ENCODE measurements at places on chromosomes 5 and 9. TPM values are rescaled to one million over a fixed set of nuclear protein-coding genes. Genes with fewer than 3 reads are reported as not detected.

The DBH gene
- total RNA-seq, result not detected

The C5orf63 gene
- 2.4 TPM for total RNA-seq

The PAIP2 gene
- total RNA-seq, result 66.0 TPM

The GABRB2 gene
- total RNA-seq, result not detected

The TSLP gene
- not detected for total RNA-seq

The UAP1L1 gene
- 13.1 TPM for total RNA-seq

The BARHL1 gene
- not detected for total RNA-seq

GRCh38 chr9:35882263-35882848 lies 12.2 kb upstream of the OR13J1 start:
- DNase-seq, result peak; percentile 85

- DNase-seq, result no peak
These were observed 169.6 kb downstream of the SLC24A2 start for GRCh38 chr9:19619221-19619620.

DNA sequence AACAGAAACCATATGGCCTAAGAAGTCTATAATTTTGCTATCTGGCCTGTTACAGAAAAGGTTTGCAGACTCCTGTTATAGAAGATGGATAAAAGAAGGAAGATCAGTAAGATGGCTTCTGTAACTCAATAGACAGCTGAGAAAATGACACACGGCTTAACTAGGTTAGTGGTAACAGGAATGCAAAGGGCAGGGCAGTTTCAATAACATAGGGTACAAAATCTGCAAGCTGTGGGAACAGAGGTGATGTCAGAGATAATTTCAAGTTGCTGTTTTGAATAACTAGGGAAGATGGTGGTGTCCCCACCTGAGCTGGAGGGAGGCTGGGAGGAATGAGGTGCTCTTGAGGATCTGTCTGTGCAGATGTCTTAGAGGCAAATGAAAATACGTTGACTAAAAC lies 106.5 kb downstream of the GLIS3 start:
- DNase-seq, result no peak

DNA sequence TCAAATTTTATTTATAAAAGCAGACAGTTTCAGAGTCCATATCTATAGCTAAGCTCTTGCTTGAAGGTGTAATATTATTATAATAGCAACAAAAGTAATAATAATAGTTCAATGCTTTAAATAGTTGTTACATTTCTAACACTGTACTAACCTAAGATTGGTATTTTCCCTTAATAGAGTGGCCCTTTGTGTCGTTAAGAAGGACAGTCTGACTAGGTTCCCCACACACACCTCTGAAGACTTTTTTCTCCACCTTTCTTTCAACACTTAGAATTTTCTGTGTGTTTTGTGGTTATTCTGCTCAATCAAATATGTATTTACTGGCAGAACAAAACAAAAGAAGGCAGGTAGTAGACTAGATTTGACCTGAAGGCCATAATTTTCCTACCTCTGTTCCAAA lies 223.2 kb upstream of the ACO1 start:
- DNase-seq, result no peak

GRCh38 chr9:97848480-97849237 lies 4.4 kb upstream of the FOXE1 start:
- peak; percentile 17 for DNase-seq

GRCh38 chr9:35932735-35933134 lies 23.4 kb downstream of the SPAAR start:
- DNase-seq, result no peak

- DNase-seq, result no peak
These were observed 283.8 kb downstream of the NTRK2 start for GRCh38 chr9:84953252-84953773.

DNA sequence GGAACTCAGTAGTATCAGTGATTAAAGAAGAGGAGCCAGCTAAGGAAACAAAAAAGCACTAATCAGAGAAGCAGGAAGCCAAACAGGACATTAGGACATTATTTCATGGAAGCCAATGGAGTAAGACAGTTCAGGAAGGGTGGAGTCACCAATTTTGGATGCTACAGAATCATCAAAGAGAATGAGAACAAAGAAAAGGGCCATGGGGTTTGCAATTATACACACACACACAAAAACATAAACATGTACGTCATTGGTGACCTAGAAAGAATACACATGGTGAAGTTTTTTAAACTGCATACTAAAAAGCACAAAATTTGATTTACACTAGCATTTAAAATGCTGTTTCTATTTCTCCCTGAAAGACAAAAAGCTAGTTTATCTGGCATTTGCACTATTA lies 96.8 kb upstream of the MRPS30 start:
- DNase-seq, result no peak

DNA sequence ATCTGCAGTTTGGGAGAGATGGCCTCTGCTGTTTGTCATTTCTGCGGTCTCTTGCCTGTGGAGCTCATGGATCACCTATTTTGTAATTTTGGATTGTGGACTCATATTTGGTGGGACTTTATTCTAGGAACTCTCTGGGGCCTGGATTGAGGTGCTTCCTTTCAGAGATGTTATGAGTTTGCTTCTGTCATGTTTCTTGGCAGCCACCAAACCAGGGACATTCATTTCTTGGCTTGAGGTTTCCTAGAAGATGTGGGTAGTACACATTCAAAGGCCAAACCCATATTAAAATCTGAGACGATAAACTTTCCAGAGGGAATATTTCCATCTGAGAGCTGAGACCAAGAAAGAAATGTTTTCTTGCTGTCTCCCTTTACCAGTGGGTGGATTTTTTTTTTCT lies 37.2 kb upstream of the GADD45G start:
- DNase-seq, result no peak

- DNase-seq, result peak; percentile 24
These were observed 14.1 kb downstream of the POLR3G start for GRCh38 chr5:90488791-90489190.

DNA sequence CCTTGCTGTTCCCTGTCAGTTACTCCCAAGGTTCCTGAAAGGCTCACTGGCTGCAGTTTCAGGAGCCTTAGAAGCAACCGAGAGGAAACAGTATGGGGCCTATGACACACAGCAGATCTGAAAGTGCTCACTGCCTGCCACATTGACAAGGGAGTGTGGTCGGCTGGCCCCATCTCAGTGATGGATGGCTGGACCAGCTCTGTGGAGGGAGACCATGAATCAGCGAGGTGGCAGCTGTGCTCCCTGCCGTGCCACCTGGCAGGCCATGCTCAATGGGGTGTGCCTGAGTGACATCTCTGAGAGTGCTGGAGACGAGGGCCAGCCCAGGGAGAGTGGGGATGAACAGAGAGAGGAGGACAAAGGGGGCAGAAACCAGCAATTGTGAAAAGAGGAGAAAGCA lies 49.1 kb downstream of the DOCK2 start:
- DNase-seq, result no peak

DNA sequence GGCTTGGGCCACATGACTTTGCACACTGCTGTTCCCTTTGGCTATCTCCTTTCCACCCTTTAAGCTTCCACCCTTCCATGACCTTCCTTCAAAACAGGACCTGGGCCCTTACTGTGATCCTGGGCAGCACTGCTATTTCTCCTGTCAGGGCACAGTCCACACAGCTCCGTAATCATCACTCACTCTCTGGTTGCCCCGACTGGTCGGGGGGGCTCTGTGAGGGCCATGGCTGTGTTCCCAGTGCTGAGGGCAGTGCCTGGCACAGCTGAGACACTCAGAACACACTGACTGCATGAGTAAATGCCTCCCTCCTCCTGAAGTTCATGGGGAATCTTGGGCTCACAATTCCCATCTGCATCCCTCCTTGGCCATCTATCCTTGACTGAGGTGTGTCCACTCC lies 12.2 kb downstream of the TRAF1 start:
- DNase-seq, result no peak
